ENCODE measurements at places on chromosomes 16 and 17.

DNA sequence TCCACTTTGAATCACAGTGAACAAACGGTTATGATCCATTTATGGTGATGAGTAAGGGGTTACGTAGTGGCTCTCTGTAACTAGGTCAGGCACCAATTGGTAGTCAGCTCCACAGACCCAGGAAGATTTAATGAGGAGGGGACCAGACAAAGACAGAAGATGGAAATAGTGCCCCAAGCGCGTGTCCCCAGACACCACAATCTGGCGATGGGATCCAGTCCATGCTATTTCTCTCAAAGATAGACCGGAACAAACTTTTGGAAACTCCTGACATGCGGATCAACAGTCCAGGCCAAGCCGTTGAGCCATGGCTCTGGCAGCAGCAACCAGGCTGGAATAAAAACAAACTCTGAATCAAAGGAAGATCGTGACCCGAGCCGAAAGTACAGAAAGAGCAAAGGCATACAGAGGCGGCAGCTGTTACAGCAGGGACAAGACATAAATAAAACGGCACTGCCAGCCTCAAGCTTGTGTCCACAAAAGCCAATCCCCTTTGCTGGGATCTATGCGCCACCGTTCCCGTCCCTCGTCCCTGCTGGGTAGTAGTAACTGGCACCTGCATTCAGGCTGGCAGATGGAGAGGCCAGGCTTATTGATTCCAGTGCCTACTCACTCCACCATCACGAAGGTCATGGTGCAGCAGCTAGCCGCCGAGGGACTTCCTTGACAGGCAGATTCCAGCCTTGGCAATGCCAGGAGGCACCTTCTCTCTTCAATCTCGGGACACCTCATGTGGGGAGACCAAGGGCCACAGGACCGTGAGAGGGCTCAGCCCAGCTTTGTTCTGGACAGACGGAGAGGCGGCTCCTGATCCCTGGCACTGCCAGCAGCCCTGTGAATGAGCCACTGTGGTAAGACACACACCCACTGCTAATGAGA, 50.2 kb downstream of the CDH11 start:
- DNase-seq, result peak; percentile 68

DNA sequence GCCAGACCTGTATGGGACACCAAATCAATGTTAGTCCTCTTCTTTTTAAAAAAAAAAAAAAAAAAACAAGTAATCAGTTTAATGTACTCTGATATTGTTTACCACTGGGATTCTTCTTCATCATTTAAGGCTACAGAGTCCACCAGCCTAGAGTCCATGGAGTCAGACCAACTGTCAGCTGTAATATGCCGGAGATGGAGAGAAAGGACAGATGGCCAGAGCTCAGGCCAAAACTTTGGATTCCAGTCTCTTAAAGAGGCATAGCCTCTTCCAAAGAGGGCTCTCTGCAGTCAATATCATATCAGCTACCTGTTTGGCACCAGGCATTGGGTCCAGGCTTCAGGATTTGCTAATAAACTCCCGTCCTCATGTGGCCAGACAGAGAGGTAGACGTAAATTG, 469.6 kb upstream of the HSBP1 start:
- DNase-seq, result no peak

- no peak for DNase-seq
Measured at GRCh38 chr17:77892469-77893143, 65.9 kb upstream of the TNRC6C start.

GRCh38 chr17:40307740-40308239, 1.2 kb upstream of the RARA start:
- no peak for DNase-seq

DNA sequence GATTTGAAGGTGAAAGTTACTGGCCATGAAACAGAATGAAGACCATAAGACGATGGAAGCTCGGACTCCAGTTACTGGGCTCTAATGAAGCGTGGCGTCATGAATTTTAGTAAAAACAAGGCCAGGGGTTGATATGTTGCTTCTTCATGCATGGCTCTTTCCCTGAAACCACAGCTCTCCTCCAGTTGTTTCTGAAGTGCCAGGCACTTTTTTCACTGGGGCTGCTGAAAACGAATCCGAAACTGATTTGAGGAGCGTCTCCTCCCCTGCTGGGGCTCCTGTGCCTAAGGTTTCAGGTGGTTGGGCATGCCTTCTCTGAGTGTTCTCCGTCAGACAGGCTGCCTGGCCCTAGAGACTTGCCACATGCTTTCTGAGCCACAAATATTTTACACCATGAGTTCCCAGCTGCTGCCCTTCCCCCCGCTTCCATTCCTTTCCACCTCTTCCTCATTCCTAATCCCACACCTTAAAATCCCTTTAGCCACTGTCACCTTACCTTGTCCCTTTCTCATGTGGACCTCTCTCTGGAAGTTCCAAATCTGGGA, 3.7 kb upstream of the MYL4 start:
- DNase-seq, result no peak

- no peak for DNase-seq
Measured at GRCh38 chr17:81898029-81898866, 3.8 kb upstream of the NPB start.
